ENCODE measurements at places on chromosomes 5 and 9. TPM values are rescaled to one million over a fixed set of nuclear protein-coding genes. Genes with fewer than 3 reads are reported as not detected.

DNA sequence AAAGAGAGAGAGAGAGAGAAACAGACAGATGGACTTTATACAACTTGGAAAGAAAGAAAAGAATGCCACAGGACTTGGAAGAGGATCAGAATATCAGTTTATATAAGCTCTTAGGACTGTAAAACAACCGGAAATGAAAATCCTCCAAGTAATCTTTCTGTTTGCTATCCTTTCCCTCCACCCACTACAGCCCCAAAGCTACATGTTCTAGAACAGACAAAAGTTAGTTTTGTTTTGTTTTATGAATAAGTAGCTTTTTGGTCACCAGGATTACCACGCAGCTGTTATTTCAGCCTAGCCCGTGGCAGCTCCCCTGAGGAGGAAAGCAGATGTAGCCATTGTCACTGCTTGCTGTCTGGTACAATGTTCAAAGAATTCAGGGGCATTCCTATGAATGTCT lies 66.6 kb downstream of the SH3TC2 start:
- DNase-seq, result no peak

Gene CCDC152
- 0.23 TPM for total RNA-seq

- no peak for DNase-seq
Observed at GRCh38 chr5:109062664-109063063, 315.0 kb downstream of the FER start.

Gene CDH9
- not detected for total RNA-seq

GRCh38 chr9:135726138-135726853 lies 24.3 kb downstream of the KCNT1 start:
- no peak for DNase-seq

DNA sequence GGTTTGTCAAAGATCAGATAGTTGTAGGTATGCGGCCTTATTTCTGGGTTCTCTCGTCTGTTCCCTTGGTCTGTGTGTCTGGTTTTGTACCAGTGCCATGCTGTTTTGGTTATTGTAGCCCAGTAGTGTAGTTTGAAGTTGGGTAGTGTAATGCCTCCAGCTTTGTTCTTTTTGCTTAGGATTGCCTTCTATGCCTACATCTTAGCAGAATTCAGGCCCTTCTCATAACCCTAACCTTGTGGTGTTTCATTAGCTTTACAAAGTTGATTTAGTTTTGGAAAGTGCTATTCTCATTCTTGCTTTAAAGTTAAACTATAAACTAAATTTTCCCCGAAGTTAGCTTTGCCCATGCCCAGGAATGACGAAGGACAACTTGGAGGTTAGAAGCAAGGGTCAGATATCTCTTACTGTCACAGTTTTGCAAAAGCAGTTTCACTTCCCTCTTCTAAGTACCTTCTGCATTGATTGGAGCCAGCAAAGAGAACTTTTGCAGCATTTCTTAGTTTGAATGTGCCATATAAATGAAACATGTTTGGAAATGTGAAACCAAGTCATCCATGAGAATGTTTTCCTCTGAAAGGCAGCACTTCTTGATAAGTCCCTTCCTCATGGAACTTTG lies 274.3 kb upstream of the DMRT1 start:
- no peak for DNase-seq

All from glomerular endothelial cell (primary cell).